ENCODE measurements at places on chromosomes 5 and 9.

- no peak for DNase-seq
Observed at GRCh38 chr5:142643634-142644033, 42.3 kb downstream of the FGF1 start.

GRCh38 chr5:120382833-120383232 lies 81.3 kb upstream of the PRR16 start:
- no peak for DNase-seq

DNA sequence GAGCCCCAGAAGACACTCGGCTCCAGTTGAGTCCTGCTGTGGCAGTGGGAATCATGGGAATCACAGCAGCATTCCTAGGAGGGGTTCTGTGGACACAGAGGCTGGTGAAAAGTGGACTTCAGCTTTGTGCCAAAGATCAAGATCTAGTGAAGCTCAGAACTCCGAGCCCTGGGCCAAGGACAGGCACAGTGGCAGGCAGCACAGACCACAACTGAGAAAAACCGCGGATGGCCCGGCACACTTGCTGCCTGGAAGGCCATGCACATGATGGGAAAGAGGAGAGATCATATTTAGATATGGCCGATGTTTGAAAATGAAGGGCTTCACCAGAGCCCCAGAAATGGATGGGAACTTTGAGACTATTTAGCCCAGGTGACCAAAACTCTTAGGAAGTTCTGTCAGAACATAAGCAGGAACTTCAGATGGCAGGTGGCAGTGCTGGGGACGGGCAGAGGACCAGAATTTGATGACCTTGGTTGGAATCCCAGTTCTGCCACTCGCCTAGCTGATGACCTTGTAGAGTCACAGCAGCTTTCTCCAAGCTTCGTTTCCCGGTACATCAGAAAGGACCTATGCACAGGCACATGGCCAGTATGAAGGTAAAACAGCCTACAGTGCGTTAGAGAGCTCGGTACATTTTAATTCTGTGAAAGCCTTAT lies 18.0 kb downstream of the BARHL1 start:
- DNase-seq: no peak

DNA sequence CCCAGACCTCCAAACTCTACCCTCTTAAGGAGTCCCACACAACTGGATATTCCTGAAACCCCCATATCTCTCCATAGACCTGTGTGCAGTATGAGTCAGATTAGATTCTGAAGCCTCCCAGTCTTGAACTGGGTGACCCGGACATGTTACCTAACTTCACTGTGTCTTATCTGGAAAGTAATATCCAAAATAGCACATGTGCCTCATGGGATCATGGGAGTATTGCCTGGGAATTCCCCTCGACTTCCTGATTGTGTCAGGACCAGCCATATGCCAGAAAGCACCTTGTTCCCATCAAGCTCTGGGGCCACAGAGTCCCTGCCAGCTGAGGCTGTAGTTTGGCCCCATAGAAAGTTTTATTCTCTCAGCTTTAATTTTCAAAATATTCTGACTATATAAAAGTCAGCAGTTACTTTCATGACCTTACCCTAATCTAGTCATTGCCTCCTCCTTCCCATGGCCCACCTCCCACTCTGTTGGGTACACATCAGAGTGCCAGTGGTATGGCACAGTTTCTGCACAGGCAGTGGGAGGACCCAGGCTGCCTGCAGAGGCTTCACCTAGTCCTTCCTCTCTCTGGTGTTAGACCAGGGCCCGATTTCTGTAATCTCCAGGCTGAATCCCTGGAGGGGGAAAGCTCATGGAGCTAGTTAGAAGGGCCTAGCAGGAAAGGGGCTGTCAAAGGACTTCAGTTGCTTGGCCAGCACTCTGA lies 19.5 kb upstream of the B4GALT1 start:
- no peak for DNase-seq

DNA sequence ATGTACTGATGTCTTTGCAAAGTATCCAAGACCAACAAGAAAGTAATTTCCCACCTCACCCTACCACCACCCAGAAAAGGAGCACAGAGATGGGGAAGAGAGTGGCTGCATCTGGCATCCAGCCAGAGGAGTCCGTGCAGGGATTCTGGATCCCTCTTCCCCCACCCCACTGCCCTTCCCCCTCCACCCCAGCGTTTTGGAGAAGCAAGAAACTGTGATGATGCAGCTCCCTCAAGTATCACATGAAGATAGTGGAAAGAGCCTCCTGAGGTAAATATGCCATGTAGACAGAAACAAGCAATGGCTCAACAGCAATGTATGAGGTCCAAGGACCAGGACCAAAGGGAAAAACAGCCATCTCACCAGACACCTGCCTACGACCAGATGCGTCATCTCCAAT lies 153.8 kb downstream of the DEPDC1B start:
- DNase-seq: no peak

DNA sequence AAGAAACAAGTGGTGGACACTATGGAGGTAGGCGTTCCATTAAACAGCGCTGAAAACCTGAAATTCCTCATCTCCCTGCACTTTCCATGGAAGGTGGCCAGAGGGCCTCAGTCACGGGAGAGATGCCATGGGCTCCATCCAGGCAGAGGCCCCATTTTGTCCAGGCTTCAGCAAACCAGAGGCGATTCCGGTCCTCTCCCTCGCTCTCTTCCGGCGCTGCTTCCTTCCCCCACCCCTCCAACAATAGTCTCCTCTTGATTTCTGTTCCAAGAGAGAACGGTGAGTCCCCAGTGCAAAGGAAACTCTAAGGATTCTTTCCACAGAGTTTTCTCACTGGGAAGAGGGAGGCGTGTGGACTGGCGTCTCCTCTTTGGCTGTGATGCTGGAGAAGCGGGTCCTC lies 7.5 kb downstream of the ZNF366 start:
- DNase-seq: no peak

DNA sequence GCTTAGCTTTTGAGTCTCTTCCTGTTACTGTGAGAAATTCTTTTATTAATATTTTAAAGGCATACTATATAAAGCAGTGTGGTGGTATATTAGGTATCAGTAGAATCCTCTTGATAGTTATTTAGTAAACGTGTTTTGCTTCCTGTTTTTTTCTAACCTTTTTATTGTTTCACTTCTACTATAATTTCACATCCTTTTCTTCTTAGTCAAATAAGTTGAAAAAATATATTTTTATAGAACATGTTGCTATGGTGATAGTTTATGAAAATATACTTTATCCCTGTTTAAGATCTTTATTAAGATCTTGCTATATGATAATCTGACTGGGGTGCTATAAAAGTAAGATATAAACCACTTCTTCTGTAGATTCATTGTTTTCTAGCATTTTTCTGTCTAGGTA lies 2.1 kb downstream of the POLK start:
- DNase-seq: no peak

DNA sequence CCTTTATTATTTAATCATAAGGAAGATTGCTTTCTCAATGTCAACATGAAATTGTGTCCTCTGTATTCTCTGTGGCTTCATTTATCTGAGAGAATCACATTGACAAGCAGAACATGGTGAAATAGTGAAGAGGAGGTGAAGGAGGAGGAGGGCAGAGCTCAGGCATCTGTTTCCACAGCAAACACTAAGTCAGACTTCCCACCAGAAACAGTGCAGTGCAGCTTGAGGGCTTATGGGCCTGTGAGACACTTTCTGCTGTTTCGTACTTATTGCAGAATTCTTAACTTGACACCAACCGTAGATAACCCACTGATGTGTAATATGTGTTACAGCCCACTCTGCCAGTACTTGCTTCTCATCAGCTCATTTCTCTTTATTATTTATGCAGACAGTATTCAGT lies 386.3 kb downstream of the DIRAS2 start:
- DNase-seq: no peak

DNA sequence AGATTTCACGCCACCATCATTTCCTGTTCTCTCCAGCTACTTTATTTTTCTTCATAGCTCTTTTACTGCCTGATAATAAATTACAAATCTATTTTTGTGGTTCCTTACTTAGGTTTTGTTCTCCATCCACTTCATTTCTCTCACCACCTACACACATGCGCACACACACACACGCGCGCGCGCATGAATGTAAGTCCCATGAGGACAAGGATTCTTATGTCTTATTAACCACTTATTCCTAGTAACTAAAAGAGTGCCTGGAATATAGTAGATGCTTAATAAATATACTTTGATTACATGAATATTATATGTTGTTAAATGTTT lies 116.5 kb downstream of the TRPM6 start:
- no peak for DNase-seq

- no peak for DNase-seq
Observed at GRCh38 chr9:9498846-9499245, 1114.0 kb downstream of the PTPRD start.

GRCh38 chr5:126871441-126871840 lies 94.5 kb downstream of the LMNB1 start:
- DNase-seq: no peak

GRCh38 chr5:15914638-15915037 lies 265.0 kb downstream of the MARCHF11 start:
- no peak for DNase-seq

DNA sequence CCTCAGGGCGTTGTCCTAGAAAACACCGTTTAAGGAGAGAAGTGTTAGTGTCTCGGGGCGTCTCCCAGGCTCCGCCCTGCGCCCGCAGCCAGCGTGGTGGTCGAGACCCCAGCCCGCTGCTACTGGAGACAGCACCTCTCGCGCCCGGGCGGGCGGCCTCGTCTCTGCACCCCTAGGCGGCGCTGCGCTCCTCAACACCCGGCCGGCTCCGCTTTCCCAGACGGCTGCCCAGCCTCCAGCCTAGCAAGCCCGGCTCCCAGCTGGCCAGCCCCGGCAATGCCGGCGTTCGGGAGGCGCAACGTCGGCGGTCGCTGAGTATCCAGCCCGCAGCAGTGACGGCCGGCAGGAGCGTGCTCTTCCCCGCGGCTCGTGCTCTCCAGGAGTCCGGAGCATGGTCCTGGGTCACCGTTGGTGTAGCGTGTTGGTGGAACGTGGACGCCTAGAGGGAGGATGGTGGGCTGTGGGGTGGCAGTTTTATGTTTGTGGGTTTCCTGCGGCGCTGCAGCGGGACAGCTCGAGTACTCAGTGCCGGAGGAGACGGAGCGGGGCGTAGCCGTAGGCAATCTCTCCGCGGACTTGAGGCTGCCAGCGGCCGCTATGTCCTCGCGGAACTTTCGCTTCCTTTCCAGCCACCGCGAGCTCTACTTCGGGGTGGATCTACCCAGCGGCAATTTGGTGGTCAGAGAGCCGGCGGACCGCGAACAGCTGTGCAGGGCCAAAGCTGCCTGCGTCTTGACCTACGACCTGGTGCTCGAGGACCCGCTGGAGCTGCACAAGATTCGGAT lies 536 bp downstream of the PCDHAC1 start:
- no peak for DNase-seq

- DNase-seq: no peak
Observed at GRCh38 chr9:132591751-132592314, 9.4 kb downstream of the BARHL1 start.

GRCh38 chr5:1180841-1181271 lies 20.5 kb upstream of the SLC6A19 start:
- no peak for DNase-seq

DNA sequence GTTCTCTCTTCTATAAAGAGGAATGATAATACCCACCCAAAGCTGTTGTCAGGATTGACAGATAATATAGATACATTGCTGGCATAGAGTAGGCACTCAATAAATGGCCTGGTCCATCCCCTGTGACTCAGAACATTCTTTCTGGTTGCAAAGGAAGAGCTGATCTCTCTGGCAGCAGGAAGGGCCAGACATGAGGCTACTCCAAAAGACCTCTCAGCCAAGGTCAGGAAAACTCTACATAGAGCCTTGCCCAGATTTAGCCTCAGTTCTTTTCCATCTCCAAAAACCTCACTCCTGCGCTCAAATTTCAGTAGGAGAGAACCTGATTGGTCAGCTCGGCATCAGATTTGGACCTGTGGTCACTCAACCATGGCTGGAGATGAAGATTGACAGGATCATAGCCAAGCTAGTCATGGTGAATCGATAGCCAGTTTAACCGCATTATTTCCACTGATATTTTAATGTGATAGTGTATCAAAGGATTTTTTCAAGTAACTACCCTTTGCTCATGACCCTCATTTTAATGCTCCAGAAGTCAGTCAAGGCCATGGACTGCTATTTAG lies 319.6 kb downstream of the DRD1 start:
- DNase-seq: no peak

DNA sequence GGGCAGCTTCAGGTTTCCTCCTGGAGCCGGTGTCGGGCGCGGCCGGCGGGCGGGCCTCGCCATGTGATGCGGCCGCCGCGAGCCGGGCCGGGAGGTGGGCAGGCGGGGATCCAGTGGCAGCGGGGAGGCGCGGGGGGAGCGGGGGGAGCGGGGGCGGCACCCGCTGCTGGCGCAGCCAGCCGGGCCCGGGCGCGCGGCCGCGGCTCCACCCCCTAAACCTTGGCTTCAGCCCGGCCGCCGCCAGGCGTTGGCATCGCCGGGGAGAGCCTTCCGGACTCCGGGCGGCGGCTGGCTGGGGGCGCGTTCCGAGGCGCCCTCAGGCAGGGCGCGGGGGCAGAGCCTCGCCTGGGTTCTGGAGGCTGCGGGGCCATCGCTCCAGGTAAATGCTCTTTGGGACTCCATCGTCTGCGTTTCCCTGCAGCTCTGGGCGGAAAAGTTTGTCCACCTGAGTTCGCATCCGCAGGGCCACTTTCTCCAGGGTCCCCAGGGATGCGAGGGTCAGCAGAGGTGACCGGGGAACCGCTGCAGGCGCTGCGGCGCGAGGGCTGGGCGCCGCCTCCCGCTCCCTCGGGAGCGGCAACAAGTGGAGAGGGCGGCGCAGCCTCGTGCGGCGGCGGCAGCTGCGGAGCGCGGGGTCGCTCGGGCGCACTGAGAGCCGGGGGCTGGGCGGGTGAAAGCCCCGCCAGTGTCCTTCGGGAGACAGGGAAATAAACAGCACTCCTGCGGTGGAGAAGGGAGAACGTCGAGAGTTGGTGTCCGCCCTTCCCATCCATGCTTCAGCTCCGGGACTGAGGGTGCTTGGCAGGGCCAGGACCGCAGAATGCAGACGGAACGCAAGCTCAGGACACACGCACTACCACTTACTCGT lies at the start of gene ARHGEF28:
TSS of gene ARHGEF28 (plus strand) at position 253 of the 868 bp plus-strand sequence. CDS start 58,656 bp downstream, outside the sequence.
- DNase-seq: no peak

DNA sequence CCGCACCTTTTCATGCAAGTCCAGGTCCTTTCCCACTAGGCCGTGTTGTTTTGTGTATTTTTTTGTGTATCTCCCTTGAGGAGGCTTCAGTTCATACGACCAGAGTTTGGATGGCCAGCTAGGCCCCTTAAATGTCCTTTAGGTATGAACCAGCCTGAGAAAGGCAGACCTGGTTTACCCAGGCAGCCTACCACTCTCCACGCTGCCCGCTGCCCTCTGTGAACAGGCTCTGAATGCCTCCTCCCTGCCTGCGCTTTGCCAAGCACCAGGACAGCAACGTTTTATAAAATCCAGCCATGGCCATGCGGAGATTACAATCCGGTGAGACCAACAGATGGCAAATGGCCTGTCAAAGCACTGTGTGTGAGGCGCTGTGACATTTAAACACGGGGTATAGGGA lies 626 bp upstream of the CLTB start:
- DNase-seq: no peak

GRCh38 chr5:177433658-177434217 lies 7.3 kb downstream of the GRK6 start:
- DNase-seq: no peak

DNA sequence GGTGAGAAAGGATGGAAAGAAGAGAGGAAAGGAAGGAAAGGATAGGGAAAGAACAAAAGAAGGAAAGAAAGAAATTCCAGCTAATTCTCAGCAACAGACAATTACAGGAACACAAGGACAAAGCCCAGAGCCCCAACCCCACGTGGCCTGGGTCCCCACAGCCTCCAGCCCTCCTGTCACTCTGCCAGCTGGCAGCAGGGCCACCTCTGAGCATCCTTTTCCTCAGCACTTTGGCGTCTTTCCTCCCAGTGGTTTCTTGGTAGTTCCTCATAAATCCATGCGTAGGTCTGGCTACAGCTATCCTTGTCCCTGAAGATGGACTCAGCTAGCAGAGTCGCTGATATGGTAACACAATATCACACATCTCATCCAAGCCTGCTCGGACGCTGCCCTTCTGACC lies 28.3 kb downstream of the ADAMTS2 start:
- no peak for DNase-seq
